RKO (cell line): ENCODE measurements at places on chromosomes 11 and 22.

GRCh38 chr11:64762277-64762673 lies 2.5 kb upstream of the PYGM start:
- DNase-seq, result no peak

GRCh38 chr22:36613958-36614357 lies 85.0 kb upstream of the EIF3D start:
- DNase-seq, result no peak

DNA sequence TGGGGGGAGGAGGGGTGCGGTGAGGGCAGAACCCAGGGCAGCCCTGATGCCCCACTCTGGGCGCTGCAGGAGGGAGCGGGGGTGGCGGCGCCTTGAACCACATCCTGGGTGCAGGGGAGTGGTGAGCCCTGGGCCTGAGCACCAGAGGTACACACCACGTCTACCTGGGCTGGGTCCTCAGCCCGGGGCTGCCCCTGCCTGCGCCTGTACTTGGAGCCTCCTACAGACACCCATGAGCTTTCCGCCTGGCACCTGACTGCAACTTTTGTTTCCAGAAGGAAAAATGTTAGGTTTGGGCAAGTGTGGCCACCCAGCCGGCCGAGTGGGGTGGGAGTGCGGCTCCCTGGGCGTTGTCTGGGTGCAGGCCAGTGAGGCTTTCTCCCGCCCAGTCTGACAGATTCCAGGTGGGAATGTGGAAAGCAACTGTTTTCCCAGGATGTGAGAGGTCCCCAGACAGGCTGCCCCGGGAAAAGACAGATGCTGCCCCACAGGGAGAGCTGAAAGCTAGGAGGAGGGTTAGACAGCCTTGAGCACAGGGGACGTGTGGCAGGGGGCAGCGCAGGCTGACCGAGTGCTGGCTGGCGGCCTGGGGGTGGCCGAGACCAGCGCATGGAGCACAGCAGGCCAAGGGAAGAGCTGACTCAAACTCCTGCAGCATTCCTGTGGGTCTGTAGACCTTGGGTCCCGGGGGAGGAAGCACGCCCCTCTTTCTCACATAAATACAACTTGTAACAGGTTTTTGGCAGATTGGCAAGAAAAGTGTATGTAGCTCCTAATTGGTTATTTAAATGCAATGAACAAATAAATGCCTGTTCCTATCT lies 44.1 kb downstream of the GNB1L start:
- DNase-seq, result no peak

- no peak for DNase-seq
Measured at GRCh38 chr11:102420547-102420946, 32.0 kb downstream of the TMEM123 start.

DNA sequence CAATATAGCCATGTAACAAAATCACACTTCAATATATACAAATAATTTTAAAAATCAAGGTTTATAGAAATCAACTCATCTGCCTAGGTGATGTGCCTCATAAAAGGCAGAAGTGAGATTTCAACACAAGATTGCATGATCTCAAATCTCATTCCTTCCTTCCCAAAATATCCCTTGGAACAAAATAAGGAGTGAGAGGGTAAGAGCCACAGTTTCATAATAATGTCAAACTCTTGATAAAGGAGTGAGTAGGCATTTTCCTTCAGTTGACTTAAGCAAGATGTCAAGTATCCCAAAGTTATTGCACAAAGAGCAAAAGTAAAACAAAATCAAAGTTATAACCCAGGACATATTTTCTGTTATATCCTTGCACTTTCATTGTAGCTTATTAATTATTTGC lies 81.3 kb downstream of the C22orf31 start:
- DNase-seq, result no peak

- DNase-seq, result no peak
Measured at GRCh38 chr11:61377461-61378160, 14.8 kb upstream of the TMEM216 start.

DNA sequence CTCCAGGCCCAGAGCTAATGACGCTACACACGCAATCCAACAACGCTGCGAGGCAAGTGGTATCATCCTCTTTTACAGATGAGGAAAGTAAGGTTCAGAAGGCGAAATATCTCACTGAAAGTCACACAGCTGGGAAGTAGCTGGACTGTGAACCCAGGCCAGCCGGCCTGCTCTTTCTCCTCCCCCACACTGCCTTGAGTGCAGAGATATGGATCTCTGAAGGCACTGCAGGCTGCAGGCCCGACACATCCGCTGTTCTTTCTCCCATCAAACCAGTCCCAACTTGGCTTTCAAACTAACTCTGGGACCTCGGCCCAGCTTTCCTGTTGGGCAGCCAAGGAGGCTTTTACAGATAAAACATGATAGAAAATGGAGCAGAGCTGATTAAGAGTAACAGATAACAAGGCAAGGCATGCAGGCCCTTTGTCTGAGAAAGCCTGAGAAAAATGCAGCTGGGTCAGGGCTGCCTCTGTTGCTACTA lies 64.0 kb upstream of the PTPRJ start:
- no peak for DNase-seq

GRCh38 chr22:42207918-42208317 lies 62.5 kb downstream of the TCF20 start:
- no peak for DNase-seq

DNA sequence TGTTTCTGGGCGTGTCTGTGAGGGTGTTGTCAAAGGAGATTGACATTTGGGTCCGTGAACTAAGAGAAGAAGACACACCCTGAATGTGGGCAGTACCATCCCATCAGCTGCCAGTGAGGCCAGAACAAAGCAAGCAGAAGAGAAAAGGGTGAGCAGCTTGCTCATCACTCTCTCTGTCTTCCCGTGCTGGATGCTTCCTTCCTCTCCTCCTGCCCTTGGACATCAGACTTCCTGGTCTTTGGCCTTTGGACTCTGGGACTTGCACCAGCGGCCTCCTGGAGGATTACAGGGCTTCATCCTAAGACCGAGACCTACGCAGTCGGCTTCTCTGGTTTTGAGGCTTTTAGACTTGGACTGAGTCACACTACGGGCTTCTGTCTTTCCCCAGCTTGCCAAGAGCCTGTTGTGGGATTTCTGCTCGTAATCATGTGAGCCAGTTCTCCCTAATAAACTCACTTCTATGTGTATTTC lies 18.8 kb downstream of the APOL2 start:
- DNase-seq, result no peak

DNA sequence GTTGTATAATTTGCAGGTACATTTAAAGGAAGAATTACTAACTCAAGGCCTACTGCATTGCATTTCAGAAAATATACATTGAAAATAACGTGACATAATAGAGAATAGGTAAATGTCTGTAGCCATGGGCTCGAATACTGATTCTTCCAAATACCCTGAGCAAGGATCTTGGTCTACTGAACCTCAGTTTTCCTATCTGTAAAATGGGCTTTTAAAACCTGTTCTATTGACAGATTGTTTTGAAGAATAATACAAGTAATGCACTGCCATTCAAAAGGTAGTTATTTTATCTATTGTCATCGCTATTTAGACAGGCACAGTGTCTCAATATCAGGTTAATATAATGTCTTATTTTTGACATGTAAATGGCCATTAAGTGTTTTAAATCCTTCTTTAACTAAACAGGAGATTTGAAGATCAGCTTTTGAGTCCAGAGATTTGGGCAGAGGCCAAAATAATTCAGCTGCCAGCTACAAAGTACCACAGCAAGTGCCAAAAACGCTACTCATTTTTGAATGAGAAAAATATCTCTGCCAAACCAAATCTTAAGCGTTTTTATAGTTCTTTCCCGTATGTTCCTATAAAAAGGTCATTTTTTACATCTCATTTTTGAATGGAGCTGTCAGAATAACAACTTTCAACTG lies 56.7 kb downstream of the CTSC start:
- no peak for DNase-seq

DNA sequence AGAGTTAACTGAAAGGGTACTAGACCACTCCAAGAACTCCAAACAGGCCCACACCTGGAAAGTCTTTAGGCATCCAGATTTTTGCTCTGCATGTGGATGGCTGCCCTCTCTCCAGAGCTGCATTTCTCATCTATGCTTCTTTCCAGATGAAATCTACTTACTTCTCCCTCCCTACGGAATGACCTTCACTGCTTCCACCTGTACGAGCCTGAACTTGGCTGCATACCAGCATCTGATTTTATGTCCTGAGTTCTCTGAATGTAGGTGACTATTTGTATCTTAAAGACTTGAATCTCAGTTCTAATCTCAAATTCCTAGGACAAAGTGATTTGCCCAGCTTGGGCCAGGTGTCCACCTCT lies 13.3 kb downstream of the CELF1 start:
- no peak for DNase-seq

DNA sequence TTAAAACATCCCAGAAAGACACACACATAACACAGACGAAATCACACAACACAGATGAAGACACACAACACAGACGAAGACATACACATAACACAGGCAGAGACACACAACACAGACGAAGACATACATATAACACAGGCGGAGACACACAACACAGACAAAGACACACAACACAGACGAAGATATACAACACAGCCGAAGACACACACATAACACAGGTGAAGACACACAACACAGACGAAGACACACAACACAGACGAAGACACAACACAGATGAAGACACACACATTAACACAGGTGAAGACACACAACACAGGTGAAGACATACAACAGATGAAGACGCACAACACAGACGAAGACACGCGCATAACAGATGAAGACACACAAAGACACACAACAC lies 4.8 kb upstream of the MOB2 start:
- DNase-seq, result no peak

- DNase-seq, result no peak
Measured at GRCh38 chr11:109996060-109996459, 97.1 kb upstream of the ZC3H12C start.

DNA sequence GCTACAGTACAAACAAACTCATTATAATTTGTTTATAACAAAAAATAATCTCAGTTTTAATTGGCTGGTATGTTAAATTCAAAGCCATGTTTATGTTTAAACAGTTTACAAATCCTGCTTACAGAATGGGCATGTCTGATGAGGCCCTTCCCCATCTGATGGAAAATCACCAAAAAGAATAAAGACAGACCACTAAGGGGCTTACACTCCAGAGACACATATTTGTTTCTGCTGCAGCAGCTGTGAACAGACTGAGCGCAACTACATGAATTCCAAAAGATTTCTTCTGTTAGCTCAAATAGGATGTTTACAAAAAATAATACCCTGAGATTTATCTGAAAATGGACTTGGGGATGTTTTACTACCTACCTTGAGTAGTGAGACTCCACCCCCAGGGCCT lies 174.7 kb upstream of the PITPNB start:
- DNase-seq, result no peak

- DNase-seq, result no peak
Measured at GRCh38 chr22:49026494-49027367, 800.9 kb downstream of the BRD1 start.

- DNase-seq, result peak; percentile 95
Measured at GRCh38 chr22:46762238-46763050, at the start of gene TBC1D22A. Gene TBC1D22A (plus strand): TSS chr22:46762650. CDS start chr22:46762787, 137 bp downstream.

GRCh38 chr11:68122936-68123539 lies 1.9 kb upstream of the CHKA start:
- DNase-seq, result no peak

DNA sequence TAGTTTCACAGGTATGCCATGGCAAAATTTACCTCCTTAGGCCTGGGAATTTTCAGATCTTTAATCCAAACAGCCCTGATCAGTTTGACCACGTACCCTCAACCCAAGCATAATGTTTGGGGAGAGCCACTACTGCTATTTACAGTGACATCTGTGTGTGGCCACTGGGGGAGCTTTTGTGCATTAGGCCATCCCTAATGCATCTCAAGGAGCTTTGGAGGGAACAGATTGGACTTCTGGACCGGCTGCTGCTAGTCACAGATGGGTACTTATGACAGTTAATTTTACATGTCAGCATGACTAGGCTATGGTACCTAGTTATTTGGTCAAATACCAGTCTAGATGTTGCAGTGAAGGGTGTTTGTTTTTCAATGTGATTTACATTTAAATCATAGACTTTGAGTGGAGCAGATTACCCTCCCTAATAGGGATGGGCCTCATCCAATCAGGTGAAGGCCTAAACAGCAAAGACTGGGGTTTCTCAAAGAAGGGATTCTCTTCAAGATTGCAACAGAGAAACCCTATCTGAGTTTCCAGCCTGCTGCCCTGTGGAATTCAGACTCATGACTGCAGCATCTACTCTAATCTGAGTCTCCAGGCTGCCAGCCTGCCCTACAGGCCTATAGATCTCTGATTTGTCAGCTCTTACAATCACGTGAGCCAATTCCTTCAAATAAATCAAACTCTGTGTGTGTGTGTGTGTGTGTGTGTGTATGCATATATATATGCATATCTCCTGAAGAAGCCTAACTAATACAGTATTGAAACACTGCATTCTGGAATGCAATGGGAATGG lies 38.0 kb upstream of the GALNT18 start:
- peak; percentile 12 for DNase-seq

DNA sequence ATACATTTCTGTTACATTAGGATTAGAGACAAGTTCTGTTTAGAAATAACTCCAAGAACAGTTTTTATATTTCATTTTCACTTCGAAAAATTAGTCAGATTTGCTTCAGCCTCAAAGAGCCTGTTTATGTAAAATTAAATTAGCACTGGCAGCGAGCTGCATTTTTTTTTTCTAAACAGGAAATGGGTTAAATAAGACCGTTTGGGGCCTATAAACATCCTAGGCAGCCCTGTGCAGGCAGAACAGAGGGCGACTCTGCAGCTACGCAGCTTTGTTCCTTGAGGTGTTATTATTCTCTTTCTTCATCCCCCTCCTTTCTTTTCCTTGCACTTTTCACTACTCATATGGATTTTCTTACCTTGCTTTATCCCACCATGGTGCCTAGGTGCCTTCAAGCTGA lies 48.7 kb downstream of the CWC15 start:
- DNase-seq, result no peak

DNA sequence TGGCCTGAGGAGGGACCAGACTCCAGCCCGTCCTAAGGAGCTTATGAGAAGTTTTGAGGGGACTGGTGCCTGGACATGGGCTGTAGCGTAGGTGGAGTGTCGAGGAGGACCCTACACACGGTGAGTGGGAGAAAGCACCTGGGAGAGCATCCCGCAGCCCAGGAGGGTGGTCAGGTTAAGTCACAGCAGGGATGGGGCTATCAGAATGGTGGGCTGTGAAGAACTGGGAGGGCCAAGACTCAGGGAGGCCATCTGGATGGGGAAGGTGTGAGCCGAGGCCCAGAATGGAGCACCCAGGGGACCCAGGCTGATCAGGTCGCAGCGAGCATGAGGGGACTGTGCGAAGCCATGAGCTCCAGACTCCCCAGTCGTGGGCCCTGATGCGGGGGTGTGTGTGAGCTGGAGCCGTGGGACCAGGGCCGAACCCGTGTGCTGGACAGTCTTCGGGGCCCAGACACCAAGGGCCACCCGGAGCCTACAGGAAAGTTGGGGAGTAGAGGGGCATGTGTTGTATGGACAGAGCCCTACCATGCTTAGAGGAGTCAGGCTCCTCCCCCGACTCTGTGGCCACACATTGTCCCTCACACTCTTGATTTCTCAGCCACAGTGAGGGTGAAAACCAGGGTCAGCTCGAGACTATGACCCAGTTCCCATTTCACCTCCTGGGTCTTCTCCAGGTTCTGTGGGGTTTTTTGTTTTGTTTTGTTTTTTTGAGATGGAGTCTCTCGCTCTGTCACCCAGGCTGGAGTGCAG lies 54.3 kb downstream of the BCR start:
- no peak for DNase-seq
